ENCODE measurements at places on chromosomes 7 and 10.

- DNase-seq = no peak
These were observed 734 bp downstream of the PTPN12 start for GRCh38 chr7:77537778-77538280.

DNA sequence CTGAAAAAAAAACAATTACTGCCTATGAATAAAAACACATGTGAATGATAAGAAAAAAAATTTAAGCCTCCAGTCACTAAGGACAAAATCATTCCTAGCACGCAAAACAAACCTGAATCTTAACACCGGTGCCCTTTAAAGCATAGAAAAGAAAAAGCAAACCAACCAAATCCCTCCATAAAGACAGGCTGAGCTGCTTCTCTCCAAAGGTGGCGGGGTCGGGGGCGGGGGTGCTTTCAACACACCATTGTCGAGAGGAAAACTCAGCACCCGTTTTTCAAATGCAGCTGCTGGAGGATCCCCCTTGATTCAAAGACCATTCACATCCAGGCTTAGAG is 1.4 kb downstream of the ST8SIA6 start:
- no peak for DNase-seq

GRCh38 chr10:17708821-17709220 is 43.2 kb upstream of the TMEM236 start:
- DNase-seq = no peak

DNA sequence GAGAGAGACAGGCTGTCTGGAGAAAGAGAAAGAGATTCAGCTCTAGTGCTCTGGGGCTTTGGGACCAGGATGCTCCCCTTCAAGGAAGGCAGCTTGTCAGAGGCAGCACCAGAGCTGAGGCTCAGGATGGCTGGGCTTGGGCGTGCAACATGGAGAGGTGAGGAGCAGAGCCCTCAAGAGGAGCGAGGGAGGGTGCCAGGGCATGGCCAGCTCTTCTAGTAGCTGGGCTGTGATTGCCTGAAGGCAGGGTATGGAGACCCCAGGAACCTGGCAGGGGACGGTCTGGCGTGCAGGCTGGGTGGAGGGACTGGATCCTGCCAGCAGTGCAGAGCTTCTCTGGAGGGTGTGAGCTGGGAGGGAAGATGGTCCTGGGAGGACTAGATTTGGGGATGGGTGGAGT is 40.2 kb downstream of the ANTXRL start:
- DNase-seq = no peak

DNA sequence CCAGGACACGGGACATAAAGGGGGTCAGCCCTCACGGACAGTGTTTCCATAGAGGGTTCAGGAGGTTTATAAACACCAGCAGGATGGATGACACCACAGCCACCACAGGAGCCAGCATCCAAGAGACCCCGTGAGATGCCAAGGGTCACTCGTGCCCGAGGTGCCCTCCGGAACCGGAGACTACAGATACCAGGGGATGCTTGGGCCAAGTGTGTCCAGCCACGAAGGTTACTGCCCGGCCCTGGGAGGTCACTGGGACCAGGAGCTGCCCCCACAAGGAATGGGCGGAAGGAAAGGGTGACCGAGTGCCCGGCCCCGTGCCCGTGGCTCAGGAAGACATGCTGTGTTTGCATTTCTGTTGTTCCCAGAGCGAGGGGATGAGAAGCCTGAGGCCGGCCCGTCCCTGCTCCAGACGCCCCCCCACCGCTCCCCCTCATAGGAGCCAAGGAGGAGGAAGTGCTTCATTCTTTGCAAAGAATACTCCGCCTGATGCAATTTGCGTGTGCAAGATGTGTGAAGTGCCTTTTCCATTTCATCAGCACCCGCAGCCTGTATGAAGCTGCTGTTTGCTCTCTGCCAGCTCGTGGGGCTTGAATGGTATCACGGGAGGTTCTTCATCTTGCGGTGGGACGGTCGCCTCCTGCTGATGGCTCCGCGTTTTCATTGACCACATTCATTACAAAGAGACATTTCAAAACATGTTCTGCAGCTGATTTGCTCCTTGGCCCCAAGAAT is 176.4 kb downstream of the ELFN1 start:
- DNase-seq = no peak
